ENCODE measurements at places on chromosomes 4 and X.

DNA sequence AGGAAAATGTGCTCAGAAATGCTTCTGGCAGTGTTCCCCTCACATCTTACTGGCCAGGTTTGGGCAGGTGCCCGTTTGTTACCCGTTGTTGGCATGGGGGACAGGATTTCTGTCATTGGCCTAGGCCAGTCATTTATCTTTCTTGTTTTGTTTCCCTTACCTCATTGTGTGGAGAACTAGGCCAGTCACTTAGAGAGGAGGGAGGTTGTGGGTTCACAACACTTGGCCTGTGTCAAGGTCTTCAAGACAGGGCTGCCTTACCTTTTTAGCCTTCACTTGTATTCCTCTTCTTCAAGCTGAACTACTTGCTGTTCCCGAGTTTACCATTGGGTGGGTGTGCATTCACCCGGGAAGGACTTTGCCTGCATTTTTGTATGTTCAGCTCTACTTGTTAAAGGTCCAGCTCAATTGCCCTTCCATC lies 17.7 kb downstream of the SNX25 start:
- DNase-seq, result no peak

GRCh38 chrX:108156934-108157466 lies 65.4 kb downstream of the ATG4A start:
- no peak for DNase-seq

- DNase-seq, result no peak
These were observed 70.1 kb downstream of the PRSS12 start for GRCh38 chr4:118282692-118283091.

DNA sequence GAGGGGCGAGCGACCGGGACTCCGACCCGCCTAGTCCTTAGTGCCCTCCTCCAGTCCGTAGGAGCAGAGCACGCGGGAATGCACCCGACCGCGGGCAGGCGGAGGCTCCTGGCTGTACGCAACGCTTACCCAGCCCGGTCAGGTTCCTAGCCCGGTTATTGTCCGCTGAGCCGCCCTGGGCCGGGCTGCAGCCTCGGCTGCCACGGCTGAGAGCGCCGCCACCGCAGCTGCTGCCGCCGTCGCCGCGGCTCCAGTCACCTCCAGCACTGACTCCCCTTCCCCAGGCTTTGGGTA lies at the start of gene AMER1:
Gene AMER1 (minus strand): TSS at position 268 of the 294 bp plus-strand sequence. CDS start 12,422 bp downstream, outside the sequence.
- DNase-seq, result no peak

GRCh38 chrX:67587946-67588624 lies 44.3 kb downstream of the AR start:
- no peak for DNase-seq

DNA sequence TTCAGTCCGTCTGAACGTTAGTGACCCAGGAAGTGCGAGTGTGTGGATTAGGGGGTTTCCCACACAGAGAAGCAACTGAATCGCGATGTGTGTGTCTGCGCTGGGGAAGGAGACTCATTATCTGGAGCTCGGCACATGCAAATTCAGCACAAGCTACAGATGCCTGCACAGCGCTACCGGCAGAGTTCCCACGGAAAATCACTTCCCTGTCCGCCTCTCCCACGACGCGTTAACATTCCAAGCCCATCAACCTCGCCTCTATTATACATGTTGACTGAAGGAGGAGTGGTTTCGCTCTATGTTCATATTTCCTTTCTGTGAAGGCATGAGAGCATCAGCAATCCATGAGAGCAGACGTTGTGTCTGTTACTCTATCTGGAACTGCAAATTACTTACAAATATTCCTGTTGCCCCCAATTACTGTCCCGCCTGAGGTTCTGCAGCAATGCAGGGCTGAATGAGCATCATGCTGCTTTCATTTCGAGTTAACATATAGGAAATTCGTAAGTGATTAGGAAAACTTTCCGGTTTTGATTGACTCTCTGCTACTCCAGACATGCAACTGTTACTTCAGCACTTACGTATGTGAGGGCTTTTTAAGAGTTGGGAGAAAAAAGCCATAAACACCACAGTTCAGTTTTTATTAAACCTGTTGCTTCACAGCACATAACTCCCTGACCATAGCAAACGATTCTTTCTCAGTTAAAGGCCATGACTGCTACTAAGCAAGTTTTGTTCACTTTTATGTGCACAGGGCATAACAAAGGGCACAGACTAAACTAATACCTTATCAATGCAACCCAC lies 15.0 kb upstream of the MTNR1A start:
- DNase-seq, result no peak

GRCh38 chrX:46208225-46208854 lies 336.9 kb downstream of the ZNF674 start:
- no peak for DNase-seq

- DNase-seq, result peak; percentile 53
These were observed 29.2 kb downstream of the HTT-AS start for GRCh38 chr4:3044870-3045819.

DNA sequence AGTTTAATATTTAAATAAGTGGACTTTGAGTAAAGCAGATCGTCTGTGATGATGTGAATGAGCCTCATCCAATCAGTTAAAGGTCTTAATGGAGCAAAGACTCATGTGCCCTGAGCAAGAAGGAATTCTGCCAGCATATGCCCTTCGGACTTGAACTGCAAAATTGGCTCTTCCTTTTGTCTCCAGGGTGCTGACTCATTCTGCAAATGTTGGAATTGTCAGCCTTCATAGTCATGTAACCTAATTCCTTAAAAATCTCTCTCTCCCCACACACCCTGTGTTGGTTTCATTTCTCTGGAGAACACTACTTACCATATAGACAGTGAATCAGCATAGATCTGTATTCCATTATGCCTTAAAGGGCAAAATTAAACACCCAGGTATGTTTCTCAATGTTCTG lies 609.8 kb upstream of the GALNTL6 start:
- DNase-seq, result no peak

- DNase-seq, result no peak
These were observed 46.0 kb downstream of the FNIP2 start for GRCh38 chr4:158814636-158815330.

DNA sequence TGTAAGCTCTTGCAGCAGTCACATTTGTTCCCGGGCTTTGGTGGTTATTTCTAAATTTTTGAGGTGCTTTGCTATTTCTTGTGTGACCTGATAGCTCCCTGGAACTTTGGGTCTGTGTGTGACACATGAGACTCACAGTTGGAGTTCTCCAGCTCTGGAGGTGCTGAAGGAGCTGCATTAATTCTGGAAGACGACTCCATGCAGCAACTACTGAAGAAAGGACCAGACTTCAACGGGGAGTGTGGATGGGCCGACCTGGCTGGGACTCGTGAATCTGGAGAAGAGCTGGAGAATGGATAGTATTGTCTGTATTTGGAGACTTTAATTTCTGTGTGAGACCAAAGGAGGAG lies 1.5 kb downstream of the MRFAP1 start:
- DNase-seq, result no peak

DNA sequence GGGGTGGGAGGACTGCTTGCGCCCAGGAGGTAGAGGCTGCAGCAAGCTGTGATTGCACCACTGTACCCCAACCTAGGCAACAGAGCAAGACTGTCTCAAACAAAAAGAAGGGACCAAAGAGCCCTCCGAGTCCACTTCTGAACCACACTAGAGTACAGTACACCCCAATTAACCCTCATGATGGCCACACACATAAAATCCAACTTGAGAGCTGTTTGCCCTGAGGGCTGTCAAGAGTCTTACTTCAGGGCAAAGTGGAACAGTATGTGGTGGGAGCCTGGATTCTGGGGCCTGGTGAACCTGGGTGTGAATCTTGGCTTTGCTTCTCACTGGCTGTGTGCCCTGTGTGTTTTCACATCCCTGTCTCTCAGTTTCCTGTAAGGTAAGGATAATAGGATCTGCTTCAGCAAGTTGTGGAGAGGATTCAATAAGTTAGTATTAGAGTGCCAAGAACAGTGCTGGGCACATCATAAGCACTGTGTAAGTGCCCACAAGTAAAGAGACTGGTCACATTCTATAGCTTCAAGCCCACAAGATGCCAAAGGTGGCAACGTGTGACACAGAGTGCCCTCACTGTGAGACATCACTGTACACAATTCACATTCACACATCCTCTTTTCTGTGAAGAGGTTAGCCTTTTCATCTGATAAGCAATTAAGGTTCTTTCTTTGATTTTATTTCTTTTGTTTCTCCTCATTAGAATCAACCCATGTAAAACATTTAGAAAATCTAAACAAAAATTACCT lies 52.1 kb downstream of the LEF1 start:
- DNase-seq, result no peak

- no peak for DNase-seq
These were observed 56.6 kb upstream of the CHRDL1 start for GRCh38 chrX:110852180-110852579.

DNA sequence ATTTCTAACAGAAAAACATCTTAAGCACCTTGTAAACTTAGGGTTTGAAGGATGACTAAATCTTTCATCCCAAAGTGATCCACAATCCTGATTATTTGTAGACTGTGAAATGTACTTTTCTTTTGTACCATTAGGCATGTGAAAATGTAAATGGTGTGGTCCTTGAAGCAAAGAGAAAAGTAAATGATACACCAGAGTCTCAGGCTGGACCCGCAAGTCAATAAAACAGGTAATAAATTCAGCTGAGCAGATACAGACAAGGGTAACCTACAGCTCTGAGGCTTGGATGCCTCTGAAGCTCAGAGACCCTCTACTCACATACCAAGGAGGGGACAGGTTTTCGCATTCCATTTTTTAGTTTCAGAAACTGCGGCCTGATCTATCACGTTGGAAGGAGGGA lies 2.8 kb upstream of the LAP3 start:
- no peak for DNase-seq

DNA sequence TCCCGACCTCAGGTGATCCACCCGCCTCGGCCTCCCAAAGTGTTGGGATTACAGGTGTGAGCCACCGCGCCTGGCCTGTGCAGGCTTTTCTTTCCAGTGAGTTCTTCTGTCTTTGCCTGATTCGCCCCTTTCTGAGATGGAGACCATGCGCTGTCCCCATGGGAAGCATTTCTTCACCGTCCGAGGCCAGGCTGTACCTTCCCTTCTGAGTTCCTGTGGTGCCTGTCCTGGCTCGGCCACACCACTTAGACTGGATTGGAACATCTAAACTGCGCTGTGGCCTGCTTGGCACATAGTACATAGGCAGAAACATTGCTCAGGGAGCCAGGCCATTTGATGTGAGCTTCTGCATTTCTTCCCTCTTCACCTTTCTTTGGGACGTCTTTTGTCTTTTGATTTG lies 23.7 kb downstream of the FAM193A start:
- no peak for DNase-seq

DNA sequence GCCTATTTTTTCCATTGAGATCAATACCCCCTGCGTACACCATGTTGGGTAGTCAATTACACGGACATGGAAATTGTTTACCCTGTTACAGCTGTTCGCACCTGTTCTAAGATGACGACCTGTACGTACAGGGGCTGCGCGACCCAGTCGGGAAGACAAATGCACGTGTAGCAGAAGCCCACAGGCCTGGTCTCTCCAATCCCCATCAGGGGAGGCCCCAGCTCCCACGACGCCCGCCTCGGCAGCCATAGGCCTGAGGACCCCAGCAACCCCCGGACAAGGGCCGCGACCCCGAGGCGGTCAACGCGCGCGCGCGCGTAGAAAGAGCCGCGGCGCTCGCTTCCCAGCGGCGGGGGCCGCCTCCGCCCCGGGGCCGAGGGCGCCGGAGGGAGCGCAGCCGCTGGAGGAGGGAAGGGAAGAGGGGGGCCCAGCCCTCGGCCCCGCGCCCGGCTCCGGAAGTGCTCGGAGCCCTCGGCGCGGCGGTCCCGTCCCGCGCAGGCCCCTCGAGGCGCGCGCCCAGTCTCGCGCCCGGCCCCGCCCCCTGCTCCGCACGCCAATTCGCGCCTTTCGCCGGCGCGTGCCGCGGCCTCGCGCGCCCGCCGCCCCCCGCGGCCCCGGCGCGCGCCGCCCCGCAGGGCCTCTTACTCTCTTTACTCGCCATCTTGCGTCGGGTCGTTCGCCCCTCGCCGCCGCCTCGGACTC lies 618 bp downstream of the RBBP7 start:
- no peak for DNase-seq

GRCh38 chr4:173517781-173518424 lies 12.1 kb downstream of the HAND2 start:
- no peak for DNase-seq

- no peak for DNase-seq
These were observed 90.4 kb upstream of the KIT start for GRCh38 chr4:54567327-54567726.

GRCh38 chrX:39972340-39972739 lies 125.4 kb downstream of the BCOR start:
- no peak for DNase-seq

DNA sequence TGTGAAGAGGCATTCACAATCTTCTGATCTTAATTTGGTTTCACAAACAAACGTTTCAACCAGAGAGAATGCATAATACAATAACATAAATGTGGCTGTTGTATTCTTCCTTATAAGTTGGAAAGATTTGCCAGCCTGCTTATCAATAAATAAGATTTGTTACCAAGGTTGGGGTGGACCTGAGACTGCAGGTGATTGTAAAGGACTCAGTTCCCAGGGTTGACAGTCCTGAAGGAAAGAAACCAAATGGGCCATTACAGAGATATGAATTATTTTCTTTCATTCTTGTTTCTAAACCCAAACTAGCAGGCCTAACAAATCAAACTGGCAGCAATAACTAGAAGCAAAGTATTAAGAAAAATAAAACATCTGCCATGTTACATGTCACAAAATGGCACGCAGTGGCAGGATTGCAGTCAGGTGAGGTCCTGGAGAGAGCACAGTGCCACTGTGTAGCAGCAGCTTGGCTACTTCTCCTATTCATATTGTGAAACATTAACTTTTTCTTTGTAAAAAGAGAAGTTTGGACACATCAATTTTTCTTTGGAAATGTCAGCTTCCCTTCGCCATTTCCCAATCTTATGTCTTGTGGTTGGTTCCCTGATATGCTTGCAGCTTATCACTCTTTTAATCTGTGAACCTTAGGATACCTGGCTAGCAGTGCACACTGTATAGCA lies 133.8 kb upstream of the EMCN start:
- DNase-seq, result no peak

- DNase-seq, result no peak
These were observed 259.1 kb upstream of the NOCT start for GRCh38 chr4:138756519-138756918.

- DNase-seq, result peak; percentile 85
These were observed 722 bp downstream of the NAAA start for GRCh38 chr4:75939890-75940691.

GRCh38 chr4:72496119-72496518 lies 72.9 kb downstream of the ADAMTS3 start:
- DNase-seq, result no peak

DNA sequence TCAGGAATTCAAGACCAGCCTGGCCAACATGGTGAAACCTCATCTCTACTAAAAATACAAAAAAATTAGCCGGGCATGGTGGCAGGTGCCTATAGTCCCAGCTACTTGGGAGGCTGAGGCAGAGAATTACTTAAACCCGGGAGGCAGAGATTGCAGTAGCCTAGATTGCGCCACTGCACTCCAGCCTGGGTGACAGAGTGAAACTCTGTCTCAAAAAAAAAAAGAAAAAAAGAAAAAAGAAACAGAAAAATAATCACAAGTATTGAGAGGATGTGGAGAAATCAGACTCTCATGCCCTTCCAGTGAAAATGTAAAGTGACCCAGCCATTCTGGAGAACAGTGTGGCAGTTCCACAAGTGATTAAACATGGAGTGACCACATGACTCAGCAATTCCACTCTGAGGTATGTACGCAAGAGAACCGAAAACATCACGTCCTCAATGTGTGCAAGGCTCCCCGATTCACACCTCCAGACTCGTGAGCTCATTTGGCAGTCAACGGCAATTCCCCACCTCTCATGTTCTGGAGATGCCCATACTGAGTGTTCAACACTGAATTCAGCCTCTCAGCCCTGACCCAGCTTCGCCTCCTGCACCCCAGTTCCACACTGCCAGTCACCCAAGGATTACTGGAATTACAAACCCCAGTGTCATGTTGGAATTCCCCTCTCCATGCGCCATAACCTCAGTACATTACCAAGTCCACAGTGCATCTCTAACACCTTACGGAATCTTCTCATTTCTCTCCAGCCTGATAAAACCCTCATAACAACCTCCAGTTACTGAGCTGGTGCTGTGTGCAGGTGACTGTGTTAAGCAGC lies 21.1 kb downstream of the ACOX3 start:
- no peak for DNase-seq
